Iris pigment epithelial cell (primary cell): ENCODE measurements at places on chromosomes 4 and X.

DNA sequence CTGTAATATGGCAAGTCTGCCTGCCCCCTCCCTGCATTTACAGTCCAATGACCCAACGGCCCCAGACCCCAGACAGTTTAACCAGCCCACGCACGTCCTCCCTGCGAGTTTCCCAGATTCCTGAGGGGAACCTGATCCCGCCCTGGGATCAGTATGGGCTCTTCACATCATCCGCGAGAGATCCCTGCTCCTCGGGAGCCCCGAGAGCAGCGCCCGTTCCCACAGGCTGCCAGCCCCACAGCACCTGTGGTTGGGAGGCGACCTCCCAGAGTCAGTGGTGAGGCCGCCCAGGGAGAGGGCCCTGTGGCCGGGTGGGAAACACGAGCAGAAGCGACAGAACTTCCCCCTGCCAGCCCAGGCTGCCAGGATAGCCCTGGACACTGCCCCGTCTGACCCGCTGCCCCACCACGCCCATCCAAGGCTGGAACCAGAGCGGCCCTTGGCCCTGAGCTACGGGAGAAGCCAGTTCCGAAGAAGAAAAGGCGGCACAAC lies 32.8 kb downstream of the TSC22D3 start:
- DNase-seq, result no peak

DNA sequence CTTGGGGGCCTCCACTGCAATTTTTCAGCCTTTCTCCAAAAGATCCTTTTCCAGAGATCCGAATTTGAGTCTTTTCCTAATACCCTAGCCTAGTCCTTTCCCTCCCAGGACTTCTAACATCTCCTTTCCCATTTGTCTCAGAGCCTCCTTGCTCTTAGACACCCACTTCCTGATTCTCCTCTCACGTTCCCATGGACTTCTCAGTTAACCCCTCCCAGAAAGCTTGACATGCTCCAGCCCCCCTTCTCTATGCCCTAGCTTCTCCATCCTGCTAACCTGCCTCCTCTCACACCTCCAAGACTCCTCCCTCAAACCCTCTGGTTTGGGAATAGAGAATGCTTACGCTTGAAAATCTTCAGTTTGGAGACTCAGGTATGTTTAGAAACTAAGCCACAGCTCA lies 2.5 kb downstream of the UBA1 start:
- no peak for DNase-seq

DNA sequence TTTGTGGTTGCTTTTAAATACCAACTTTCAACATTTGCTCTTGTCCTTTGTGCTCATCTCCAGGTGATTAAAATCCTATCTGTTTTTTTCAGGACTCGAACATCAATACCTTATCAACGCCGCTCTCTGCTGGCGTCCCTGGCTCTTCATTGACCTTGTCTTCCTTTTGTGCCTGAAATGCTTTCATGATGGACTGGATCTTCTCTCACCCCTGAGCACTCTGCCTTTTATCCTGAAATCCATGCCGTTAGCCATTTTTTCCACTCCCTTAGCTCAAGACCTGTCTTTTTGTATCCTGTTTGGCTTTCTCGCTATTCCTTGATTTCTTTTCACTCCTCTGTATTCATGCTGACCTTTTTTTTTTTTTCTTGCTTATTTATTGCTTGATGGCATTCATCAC lies 549.5 kb upstream of the CPEB2 start:
- no peak for DNase-seq

DNA sequence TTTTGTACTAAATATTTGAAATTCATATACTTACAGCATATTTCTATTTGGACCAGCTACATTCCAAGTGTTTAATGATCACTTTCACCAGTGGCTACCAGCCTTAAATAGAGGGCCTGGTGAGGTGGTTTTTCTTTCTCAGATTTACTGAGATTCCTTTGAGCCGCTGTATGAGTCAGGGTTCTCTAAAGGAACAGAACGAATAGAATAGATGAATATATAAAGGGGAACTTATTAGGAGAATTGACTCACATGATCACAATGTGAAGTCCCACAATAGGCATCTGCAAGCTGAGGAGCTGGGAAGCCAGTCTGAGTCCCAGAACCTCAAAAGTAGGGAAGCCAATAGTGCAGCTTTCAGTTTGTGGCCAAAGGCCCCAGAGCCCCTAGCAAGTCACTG lies 146.2 kb upstream of the TLL1 start:
- peak; percentile 39 for DNase-seq

GRCh38 chr4:148151806-148152205 lies 290.4 kb downstream of the NR3C2 start:
- no peak for DNase-seq

DNA sequence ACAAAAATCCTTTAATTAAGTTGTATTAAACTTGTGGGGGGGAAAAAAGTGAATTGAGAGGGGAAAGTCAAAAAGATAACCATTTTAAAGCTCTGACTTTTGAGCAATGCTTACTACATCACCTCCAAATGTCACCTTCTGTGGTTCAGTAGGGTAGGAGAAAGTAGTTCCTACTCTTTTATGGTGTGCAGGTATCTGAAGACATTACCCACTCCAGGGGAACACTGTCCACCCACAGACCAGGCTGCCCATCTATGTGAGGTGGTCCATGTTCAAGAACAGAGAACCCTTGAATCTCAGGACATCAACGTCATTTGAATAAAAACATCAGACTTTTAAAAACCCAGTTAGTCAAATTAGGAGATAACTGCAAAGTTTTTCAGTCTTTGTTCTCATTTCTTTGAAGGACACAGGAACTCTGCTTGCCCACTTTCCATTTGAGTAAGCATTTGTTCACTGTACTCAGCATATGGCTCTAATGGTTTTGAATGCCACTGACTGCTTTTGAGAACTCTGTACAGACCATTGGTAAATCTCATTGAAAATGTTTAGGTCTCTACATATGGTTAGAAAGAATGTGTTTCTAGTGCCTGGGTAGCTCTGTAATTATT lies 18.4 kb downstream of the NMU start:
- DNase-seq, result no peak

DNA sequence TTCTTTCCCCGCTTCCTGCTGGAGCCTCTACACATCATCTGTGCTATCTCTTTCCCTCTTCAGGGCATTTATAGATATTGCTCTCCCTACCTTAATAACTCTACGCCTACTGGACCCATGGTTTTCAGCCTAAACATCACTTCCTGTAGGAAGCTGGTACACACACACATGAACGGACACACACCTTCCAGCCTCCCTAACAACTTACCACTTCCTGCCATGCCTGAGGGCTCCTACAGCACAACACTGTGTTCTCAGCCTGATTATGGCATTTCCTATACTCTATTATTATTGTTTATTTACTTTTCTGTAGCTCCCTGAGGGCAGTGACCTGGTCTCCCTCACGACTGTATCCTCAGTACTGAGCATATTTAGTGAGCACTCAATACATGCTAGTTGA lies 163.6 kb upstream of the MAP3K15 start:
- DNase-seq, result no peak

DNA sequence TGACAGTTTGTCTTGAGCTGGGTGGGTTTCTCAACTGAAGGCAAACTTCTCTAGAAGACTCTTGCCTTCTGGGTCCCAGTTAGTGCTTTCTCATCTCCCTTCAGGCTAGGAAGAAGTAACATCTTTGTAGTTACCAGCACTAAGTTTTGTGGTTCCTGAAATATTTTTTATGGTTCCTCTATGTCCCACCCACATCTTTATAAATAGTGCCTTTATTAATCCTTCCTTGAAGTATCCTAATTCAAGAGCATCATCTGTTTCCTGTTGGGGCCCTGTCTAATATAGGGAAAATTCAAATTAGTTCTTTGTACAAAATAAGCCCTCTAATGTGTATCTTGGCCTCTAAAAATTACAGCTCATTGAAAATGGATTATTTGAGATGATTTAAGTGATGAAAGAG lies 147.4 kb upstream of the MAOA start:
- no peak for DNase-seq

DNA sequence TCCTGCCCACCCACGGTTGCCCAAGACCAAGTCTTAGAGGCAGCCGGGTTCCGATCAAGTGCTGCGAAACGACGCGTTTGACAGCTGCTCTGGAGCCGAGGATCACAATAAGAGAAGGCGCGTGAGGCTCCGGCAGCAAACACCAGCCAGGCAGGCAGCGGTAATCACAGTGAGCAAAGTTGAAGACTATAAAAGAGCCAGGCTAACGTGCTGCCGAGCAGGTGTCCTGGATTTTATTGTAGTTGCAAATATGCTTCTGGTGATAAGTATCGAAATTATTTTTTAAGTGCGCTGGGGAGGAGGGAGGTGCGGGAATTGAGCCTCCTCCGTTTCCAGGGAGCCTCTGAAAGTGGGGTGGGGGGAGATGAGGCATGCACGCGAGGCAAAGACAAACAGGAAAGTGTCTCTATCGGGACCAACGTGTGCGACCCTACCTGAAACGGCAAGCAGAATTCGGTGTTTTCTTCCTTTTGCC lies 590 bp downstream of the GABRA2 start:
- peak; percentile 8 for DNase-seq

- DNase-seq, result no peak
These were observed 22.4 kb upstream of the LAP3 start for GRCh38 chr4:17554568-17554967.

DNA sequence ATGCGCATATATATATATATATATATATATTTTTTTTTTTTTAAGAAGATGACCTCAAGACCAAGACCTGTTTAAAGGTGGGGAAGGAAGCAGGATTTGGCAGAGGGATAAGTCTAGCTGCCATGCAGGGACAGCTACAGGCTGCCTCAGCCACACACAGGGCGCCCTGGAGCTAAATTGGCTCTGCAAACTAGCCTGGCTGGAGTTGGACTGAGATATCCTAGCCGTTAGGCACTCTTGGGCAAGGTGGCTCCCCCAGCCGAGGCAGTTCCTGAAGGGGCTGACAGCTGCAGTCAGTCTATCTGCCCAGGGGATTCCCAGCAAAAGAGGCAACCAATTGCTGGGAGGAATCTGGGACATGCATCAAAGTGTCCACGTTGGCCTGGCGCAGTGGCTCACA lies 21.9 kb downstream of the TRIML1 start:
- no peak for DNase-seq

GRCh38 chr4:2946812-2947600 lies 16.2 kb downstream of the NOP14 start:
- no peak for DNase-seq

GRCh38 chr4:165059386-165059785 lies 5.7 kb downstream of the TRIM75 start:
- no peak for DNase-seq

- no peak for DNase-seq
These were observed 4.8 kb downstream of the MYL5 start for GRCh38 chr4:679104-679481.

DNA sequence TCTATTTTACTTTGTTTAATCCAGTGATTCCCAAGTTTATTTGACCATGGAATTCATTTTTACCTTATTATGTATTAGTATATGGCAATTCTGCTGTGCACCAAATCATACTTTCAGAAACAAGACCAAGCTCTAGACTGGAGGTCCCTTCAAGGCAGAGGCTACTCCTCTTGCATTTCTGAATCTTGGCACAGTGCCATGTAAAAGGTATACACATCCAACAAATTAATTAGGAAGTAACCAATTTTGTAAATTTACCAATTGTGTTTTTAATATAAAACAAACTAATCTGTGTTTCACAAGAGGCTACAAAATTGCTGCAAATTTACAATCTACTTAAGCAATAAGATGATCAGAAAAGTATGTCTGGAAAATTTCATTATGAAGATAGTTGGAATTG lies 712.2 kb upstream of the HS3ST1 start:
- DNase-seq, result no peak

GRCh38 chr4:189121336-189121735 lies 819.3 kb upstream of the FRG1 start:
- DNase-seq, result no peak

GRCh38 chr4:25060963-25061340 lies 30.2 kb upstream of the LGI2 start:
- DNase-seq, result no peak

DNA sequence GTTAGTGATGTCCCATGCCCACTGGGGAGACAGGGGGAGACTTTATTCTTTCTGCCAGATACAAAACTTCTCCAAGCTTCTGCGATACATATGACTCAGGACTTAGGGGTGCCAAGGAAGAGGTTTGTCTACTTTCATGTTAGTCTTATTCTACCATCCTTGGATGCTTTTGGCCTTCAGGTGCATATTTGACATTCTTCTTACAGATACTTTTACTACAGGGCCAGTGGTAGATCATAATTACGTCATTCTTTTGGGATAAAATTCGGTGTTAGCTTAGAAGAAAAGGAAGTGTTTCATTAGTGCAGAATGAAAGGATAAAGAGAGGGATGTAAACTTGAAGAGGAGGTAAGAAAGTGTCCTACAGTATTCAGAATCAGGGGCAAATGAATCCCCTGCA lies 245.2 kb downstream of the THOC2 start:
- DNase-seq, result no peak

- no peak for DNase-seq
These were observed 26.3 kb upstream of the KDM5C start for GRCh38 chrX:53251307-53251706.

DNA sequence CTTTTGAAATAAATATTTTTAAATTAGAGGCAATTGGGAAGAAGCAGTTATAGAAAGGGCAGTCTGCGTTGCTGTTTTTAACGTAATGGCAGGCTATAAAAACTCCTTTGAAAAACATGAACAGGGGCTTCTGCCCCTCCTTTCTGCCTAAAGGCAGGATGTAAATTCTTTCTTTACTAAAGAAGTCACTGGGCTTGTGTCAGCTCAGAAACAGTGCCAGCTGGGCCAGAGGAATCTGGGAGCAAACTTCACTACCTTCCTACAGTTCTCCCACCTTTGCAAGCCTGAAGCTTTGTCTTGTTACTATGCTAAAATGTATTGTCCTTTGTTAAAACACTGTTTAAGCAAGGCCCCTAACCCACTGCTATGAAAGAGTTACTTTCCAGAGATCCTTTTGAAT lies 1664.8 kb downstream of the RPA4 start:
- DNase-seq, result no peak

GRCh38 chrX:57918750-57919436 lies 8.6 kb upstream of the ZXDA start:
- peak; percentile 10 for DNase-seq

GRCh38 chr4:169263791-169264392 lies 6.9 kb downstream of the SH3RF1 start:
- no peak for DNase-seq

GRCh38 chrX:120367402-120368109 lies 5.7 kb downstream of the ATP1B4 start:
- DNase-seq, result no peak

- peak; percentile 60 for DNase-seq
These were observed 5.6 kb upstream of the PCDH7 start for GRCh38 chr4:30714408-30715031.
